AG09319 (cell line): ENCODE measurements at places on chromosomes 12 and 14.

DNA sequence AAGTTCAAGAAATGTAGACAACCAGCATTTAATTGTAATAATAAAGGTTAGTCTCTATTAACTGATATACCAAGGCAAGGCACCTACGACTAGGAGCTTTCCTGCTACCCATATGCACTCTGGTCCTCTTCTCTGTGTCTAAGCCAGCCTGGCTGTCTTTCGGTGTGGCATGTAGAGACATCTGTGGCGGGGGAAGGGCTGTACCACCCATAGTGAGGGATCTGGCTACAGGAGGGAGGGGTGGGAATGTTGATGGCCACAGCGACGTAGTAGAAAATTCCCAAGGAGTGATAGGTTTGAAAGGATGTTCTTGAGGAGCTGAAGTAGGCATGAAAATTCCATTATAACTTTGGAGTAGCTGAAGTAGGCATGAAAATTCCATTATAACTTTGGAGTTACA, 344.2 kb downstream of the ATP23 start:
- DNase-seq, result no peak

DNA sequence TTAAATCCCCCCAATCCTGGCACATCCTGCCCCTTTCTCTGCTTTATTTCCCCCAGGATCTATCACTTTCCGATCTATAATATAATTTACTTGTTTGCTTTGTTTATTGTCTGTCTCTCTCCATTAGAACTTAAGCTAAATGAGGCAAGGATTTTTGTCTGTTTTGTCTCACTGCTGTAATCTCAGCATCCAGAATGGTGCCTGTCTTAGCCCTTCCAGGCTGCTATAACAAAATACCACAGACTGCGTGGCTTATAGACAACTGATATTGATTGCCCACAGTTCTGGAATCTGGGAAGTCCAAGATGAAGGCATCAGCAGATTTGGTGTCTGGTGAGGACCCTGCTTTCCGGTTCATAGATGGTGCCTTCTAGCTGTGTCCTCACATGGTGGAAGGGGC, 65.2 kb downstream of the VWF start:
- no peak for DNase-seq

- no peak for DNase-seq
Observed at GRCh38 chr14:101508948-101509729, 52.2 kb upstream of the DIO3 start.

DNA sequence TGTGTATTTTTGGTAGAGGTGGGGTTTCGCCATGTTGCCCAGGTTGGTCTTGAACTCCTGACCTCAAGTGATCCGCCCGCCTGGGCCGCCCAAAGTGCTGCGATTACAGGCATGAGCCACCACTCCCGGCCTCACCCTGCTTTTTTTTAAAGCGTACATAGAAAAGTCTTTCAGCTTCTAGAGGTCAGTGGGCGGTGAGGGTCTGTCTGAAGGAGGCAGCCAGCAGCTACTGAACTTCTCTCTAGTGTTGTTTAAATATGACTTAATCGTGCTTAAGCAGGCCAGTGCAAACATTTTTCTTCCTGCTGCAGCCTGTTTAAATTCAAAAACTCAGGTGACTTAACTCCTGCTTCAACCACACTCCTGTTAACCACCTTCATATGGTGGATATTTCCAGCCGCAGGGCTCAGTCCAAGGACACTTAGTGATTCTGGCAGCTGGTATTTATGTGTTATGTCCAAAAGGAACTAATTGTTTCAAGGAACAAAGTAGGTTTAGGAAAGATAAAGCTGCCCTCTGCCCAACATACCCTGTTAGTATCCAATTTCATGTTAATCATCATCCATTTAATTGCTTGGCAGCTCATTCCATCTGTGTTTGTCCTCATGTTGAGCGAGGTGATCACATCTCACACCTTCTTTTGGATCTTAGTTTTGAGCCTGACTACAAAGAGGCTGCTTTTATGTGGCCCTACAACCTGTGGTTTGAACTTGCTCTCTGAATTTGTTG, 2.0 kb downstream of the PRKAB1 start:
- no peak for DNase-seq

DNA sequence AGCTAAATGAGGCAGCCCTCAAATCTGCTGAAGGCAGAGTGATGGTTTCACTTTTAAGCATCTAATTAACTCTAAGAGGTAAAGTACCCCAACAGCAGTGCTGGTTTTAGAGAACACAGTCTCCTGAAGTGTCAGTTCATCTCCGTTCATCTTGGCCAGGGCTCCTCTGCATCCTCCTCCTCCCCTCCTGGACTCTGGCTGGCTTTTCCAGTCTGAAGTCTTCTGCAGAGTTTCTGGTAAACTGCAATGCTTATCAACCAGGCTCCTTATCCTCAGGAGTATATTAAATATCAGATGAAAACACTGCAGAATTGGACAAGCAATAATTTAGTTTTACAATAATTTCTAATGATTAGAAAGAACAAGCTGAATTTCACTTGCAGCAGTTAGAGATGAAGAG, 115.4 kb downstream of the GTF2A1 start:
- no peak for DNase-seq

- no peak for DNase-seq
Observed at GRCh38 chr12:38384816-38385378, 68.3 kb downstream of the ALG10B start.

- DNase-seq, result no peak
Observed at GRCh38 chr12:84727961-84728360, 184.6 kb downstream of the SLC6A15 start.

GRCh38 chr12:80807640-80808288, 91.1 kb downstream of the MYF5 start:
- DNase-seq, result no peak

GRCh38 chr14:68283378-68284123, 464.0 kb downstream of the RAD51B start:
- no peak for DNase-seq

DNA sequence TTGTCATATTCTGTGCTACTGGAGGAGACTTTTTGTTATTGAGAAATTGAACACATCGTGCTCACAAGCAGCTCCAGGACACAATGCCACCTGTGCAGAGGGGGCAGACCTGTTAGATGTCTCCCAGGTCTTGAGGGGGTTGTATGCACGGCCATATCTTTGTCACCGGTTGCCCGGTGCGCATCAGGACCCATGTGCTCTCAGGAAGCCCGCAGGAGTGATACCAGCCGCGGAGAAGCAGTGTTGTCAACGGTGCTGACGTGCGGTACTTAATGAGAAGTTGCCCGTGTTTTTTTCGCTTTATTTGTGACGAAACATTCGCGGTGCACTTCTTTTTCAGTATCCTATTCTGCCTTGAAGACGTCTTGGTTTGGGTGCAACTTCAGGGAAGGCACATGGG, 128.2 kb upstream of the RTL1 start:
- DNase-seq, result no peak

- no peak for DNase-seq
Observed at GRCh38 chr14:101454229-101454628, 107.1 kb upstream of the DIO3 start.
